ENCODE measurements at places on chromosomes 13 and 19.

DNA sequence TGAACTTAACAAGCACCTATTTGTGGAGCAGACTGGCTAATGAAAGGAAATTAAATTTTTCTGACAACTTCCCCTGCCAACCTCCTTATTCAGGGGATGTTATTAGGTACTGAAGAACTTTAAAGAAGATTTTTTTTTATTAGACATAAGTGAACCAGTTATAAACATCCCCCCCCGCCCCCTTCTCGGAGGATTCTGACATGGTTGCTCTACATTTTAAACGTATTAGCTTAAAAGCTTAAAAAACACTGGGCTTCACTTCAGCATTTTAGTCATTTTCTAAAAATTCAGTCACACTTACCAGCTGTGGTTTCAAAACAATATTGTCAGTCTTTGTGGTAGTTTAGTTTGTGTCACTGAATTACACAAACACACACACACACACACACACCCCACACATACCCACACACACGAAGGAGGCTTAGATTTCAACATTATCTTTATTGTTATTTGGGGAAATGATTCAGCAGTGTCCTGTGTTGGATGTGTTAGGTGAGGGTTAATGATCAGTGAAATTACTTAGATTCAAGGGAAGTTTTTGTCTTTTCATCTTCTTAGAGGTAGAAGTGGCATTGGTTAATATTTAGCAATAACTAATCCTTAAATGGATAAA is 145.7 kb downstream of the PCCA start:
- no peak for DNase-seq

DNA sequence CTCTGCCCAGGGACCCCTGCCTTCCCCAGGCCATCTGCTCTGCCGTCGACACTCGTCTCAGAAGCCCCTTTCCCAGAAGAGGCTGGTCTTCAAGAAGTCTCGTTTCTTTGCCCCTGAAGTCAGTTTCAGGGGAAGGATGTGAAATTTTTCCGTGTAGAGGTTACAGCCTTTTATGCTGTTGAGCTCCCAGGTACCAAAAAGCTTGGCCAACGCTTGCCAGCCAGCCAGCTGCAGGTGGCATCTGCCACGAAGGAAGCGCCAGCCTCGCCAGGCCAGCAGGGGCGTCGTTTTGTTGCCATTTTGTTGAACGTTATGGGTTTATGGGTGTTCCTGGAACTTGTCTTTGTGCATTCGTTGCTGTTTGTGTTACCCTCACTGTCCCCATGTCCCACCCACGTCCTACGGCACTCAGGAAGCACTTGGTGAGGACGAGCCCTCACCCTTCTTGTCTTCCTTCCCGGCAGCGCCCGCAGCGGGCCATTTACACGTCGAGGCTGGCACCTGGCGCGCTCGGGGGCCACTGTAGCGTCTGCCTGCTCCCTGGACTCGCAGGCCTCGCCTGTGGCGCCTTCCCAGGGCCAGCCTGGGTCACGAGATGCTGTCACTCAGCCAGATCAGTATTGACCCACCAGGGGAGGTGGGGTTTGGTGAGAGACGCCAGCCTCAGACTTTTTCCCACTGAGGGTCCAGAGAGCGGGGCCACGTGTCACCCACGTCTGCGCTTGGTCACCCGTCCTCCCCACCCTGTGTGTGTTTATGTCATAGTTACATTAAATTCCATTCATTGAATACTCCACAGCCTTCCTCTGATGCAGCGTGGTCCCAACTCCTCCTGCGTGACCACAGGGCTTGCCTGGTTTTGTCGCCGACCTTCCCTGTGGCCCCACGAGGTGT is 37.1 kb downstream of the AP1M1 start:
- no peak for DNase-seq

- no peak for DNase-seq
Measured at GRCh38 chr19:14091813-14092462, 1.4 kb upstream of the SAMD1 start.

DNA sequence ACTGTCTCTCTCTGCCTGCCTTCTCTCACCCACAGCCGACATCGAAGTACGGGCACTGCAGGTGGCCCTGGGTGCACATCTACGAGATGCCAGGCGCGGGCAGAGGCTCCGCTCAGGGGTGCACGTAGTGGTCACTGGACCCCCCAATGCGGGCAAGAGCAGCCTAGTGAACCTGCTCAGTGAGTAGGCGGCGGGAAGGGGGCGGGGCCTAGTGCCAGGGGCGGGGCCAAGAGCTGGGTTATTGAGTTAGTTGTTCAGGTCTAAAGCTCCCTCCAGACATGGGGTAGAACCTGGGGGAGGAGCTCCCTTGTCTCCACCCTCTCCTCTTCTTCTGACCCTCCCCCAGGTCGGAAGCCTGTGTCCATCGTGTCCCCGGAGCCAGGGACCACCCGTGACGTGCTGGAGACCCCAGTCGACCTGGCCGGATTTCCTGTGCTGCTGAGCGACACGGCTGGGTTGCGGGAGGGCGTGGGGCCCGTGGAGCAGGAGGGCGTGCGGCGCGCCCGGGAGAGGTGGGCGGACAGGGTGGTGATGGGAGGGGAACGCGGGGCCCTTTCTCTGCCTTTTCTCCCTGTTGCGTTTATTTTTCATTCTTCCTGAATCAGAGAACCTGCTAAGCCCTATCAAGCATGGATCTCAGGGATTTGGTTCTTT is 1.9 kb downstream of the GTPBP3 start:
- DNase-seq, result no peak

DNA sequence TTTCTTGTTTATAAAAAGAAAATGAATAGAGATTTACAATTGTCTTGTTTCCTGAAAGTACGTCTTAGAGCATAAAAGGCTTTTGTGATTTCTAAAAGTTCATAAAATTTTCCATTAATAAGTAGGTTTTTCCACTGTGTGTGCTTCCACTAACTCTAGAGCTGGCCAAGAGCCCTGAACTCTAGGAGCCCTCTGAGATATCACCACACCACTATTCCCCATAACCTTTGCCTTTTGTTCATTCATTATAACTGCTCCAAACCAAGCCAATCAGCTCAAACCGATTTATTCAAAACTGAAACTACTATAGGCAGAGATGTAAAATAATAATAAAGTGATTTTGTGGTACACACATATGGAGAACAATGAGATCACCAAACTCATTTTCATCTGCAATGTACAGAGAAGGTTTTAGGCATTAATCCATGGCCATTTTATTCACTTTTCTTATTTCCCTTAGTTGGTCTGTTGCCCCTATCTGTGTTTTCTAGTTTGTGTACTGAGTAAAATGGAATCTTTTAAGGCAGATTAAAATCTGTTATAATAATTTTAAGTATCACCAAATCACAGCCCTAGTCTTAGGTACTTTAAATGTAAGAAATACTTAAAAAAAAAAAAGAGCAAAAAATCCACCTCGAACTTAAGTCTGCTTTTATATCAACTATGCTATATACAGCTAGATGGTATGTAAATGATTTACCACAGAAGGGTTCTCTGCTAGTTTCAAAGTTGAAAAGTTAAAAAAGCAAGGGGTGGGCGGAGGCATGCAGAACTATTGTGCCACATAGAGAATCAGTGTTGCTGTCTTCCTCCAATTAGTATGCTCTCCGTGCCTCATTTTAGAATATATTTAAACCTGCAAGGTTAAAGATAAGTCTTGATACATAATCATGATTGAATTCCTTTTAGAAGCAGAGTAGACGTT is 311.3 kb downstream of the KLF12 start:
- no peak for DNase-seq

DNA sequence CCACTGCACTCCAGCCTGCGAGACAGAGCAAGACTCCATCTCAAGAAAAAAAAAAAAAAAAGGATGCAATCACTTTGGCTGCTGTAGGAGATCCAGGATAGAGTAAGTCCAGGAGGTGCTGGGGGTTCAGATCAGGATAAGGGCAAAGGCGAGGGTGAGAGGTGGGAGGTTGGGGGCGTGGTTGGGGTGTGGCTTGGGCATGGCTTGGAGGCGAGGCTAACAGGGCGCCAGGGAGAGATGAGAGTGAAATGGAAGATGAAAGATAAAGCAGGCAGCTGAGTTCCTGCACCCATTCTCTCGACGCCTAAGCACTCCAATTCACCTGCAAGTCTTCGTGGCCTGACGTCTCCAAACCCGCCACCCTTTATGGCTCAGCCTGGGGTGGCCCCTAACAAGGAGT is 25.0 kb upstream of the ZNRF4 start:
- DNase-seq, result no peak

DNA sequence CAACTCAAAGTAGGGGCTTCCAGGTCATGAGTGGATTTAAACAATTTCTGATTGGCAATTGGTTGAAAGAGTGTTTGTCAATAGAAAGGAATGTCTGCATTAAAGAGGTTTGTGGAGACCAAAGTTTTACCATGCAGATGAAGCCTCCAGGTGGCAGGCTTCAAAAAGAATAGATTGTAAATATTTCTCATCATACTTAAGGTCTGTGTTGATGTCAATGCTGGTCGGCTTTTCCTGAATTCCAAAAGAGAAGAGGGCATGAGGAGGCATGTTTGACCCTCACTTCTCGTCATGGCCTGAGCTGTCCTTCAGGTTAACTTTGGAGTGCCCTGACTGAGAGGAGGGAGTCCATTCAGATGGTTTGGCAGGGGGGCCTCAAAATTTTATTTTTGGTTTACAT is 125.4 kb upstream of the RFC3 start:
- no peak for DNase-seq

- no peak for DNase-seq
Measured at GRCh38 chr13:36804588-36804987, 14.4 kb upstream of the RFXAP start.

DNA sequence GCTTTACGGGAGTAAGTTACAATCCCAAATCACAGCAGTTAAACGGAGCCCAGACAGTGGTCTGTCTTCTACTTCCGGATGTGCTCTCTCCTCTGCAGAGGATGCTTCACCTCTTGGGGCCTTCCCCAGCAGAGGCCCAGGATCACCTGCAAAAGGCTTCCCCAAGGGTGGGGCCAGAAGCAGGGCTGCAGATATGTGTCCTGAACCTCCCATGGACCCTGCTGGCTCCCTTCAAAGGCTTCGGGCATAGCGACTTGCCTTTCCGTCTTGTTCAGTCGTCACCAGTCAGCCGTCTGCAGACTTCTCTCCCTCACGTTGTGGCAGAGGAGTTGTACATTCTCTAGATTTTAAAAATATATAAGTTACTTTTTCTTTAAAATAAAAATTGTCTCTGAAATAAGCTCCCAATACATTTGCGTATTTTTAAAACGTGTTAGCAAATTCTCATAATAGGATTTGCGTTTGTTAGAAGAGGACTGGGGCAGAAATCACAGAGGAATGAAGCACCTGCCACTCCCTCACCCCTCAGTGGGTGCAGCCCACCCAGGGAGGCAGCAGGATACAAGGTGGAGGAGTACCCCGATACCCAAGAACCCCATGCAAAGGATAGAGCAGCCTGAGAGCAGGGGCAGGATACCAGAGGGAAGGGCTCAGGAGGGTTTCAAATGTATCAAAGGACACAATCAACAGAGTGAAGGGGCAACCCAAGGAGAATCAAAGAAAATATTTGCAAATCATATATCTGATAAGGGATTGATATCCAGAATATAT is 22.9 kb upstream of the MEDAG start:
- DNase-seq, result no peak
